ENCODE measurements at places on chromosomes 3 and 15. TPM values are rescaled to one million over a fixed set of nuclear protein-coding genes. Genes with fewer than 3 reads are reported as not detected.

STAC gene
- polyA plus RNA-seq = 0.03 TPM

DNA sequence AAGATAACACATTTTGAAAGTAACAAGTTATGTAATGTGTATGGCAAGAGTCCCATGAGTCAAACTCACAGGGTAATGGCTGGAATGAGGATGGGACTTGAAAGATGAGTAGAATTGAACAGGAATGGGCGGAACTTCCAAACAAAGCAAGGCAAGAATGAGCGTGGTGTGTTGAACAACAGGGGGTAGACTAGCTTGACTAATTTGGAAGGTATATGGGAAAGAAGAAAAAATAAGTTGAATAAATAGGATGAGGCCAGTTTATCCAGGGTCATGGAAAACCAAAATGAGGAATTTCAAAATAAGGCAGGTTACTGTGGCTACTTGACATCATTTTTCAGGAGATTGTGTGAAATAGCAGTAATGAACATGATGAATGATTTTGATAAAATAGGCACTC lies 2.5 kb upstream of the DPH6 start:
- no peak for DNase-seq

DNA sequence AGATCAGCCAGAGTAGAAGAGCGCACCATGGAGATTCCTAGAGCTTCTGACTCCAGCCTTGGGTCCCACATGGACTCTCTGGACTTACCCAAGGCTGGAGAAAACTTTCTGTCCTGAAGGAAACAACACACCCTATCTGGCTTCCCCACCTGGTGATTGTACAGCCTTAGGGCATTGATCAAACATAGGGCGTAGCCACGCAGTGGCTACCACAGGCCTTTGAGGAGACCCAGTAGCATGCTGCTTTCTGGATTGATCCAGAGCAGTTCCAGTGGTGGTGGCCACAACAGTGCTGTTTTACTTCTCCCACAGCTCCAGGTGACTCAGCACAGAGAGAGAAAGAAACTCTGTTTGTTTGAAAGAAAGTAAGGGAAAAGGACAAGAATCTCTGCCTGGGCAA lies 23.5 kb downstream of the PYDC2 start:
- no peak for DNase-seq

DNA sequence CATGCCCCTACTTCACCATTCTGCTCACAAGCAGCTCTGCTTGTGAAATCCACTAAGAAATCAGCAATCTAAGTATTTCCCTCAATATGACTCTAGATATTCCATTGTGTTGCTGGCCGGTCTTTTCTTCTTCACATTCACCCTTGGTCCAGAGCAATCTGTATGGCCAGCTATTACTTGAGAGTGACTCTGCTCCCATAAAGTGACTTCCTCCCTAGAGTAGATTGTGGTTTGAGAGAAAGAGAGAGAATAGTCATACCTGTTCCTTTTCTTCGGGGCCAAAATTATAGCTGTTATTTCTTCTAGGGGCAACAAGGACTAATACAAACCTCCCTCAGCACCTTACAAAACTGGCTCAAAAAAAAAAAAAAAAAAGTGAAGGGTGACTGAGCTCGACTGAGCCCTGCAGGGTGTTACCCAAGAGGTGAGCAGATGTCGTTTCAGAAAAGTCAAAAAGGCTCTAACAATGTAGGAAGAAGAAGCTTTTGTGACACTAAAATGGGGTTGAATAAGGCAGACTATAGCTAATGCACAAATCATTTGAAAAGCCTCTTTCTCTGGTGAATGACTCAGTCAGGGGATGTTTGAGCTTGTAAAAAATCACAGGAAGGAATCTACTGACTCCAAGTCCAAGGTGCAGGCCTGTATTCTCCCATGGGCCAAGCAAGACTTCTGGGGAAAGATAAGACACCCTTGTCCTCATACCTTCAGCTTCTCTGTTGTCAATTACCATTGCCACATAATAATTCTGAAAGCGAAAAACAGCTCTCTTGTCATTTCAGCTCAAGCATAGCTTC lies 161.0 kb upstream of the SLC24A5 start:
- DNase-seq = no peak

DNA sequence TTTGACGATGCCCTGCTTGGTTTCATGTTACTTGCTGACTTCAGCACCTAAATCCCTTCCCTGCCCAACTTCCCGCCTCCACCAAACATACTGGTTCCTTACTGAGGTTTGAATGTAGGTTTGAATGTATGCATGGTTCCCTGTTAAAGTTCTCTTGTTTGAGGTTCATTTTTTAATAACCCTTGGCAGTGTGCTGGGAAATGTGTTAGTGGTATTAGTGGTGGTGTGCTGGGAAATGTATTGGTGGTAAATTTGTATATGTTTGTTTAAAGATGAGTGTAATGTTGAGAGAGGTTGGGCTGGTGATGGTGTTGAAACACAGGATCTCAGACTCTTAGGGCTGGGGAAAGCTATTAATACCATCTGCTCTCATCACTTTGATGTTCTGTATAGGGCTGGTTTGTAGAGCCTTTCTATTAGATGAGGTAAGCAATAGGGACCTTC lies 392.7 kb downstream of the PTPRG start:
- DNase-seq = no peak

Measured in endothelial cell of umbilical vein (primary cell).